Stimulated activated CD4-positive, alpha-beta T cell treated with anti-CD3 and anti-CD28 coated beads, TNF-alpha, amount 100 ng/mL, for 4 hours (primary cell): ENCODE measurements at places on chromosomes 1 and 21.

GRCh38 chr1:47411436-47411835 lies 4.6 kb upstream of the FOXE3 start:
- no peak for DNase-seq

GRCh38 chr1:235101558-235102258 lies 26.9 kb downstream of the TOMM20 start:
- no peak for DNase-seq

DNA sequence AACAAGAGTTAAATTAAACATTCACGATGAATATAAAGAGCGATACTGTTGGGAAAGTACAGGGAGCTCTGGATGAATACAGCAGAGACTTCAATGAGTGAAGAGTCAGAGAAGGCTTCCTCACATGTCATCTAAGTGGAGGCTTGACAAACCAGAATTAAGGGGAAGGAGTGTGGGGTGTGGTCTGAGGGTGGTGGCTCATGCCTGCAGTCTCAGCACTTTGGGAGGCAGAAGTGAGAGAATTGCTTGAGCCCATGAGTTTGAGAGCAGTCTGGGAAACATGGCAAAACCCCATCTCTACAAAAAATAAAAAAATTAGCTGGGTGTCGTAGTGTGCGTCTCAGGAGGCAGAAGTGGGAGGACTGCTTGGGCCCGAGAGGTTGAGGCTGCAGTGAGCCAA lies 8.7 kb downstream of the SDHB start:
- DNase-seq = no peak

DNA sequence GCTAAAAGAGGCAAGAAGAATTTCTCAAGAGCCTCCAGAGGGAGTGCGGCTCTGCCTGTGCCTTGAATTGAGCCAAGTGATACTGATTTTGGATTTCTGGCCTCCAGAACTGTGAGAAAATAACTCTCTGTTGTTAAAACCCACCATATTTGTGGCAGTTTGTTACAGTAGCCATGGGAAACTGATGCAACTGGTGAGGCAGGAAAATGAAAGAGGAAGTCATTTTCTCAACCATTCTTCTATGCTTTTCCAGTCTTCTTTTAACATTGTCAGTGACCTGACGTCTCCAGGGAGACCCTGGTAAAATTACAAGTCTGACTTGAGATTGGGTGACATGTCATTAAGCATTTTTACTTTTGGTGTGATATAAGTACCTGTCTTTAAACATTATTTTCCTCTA lies 5.8 kb downstream of the OR6P1 start:
- DNase-seq = no peak

DNA sequence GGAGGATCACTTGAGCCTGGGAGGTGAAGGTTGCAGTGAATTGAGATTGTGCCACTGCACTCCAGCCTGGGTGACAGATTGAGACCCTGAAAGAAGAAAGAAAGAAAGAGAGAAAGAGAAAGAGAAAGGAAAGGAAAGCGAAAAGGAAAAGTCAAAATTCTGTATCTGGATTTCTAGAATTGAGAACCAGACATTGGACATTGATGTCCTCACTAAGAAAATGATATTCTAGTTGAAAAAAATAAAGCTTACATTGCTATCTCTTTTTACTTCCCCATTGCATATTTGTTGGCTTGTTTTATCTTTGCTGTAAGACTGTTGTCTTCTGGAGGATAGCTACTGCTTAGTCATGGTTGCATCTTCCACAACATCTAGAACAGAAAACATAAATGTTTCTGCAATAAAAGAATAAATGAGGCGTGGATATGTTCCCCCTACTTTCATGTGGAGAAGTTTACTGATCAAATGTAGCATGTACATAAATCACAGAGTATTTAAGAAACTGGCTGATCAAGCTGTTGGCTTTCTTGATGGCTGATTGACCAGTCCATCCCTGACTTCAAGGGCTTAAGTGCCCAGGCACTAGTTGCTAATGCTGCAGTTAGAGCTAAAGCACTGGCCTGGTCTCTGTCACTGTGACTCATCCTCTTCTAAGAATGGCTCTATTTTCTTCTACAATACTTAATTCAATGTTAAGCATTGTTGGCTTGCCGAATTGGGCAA lies 17.7 kb downstream of the CD53 start:
- DNase-seq = no peak

- no peak for DNase-seq
Observed at GRCh38 chr1:54275349-54275748, 75.4 kb downstream of the MRPL37 start.

- peak; percentile 23 for DNase-seq
Observed at GRCh38 chr1:225809842-225810578, at the start of gene EPHX1. EPHX1 (plus strand) TSS chr1:225810124; CDS start chr1:225828730, 18,606 bp downstream.

DNA sequence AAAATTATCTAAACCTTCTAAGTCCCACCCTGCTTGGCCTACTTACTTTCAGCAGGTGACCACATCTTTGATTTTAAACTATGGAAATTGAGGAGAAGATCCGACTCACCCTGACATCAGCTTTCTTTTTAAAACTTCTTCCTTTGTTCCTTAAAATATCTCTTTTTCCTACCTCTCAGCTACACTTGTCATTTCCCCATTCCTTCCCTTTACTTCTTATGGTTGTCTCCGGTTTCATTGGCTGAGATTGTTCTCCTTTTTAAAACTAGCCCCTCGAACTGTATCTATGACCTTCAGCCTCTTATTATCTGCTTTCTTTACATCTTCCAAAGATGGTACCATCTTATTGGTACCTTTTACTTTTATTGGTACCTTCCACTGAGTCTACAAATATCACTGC lies 87.8 kb upstream of the NRIP1 start:
- no peak for DNase-seq

GRCh38 chr1:93111065-93111464 lies 32.0 kb downstream of the MTF2 start:
- DNase-seq = no peak

- no peak for DNase-seq
Observed at GRCh38 chr1:47894410-47895278, 102.5 kb downstream of the TRABD2B start.

DNA sequence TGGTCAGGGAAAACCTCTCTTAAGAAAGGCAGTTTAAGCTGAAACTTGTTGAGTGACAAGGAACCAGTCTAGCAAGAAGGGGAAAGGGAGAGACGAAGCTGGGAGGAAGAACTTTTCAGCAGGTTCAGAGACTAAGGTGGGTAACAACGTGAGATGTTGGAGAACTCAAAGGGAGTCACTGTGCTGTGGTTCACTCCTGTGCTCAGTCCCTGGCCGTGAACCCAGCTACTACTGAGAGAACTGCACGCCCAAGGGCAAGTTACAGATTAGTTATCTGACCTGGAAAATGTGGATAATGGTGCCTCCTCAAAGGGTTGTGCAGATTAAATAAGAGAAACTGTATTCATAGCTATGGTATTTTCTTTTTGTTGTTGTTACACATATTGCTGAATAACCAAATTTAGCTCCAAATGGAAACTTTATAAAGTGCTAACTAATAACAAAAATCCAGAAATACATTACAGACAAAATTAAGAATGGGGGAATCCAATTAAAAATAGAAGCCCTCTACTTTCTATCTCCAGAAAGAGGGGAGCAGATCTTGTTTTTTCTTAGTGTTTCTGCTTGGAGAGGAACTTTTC lies 2.9 kb downstream of the ZBTB40 start:
- no peak for DNase-seq

DNA sequence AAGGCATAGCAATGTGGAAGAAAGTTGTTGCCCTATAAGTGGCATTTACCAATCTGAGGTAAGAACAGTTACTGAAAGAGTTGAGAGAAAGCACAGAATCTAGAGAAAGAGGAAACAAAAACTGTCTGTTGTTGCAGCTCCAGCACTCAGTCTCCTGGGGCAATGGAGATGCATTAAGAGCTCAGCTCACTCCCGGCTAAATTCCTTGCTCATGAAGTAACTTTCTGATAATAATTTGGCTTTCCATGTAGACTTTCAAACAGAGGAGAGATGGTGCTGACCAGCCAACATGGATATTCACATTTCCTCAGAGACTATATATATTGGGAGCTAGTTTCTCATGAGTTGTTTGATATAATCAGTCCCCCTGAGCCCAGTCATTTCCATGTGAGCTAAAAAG lies 135.3 kb downstream of the GDAP2 start:
- no peak for DNase-seq

DNA sequence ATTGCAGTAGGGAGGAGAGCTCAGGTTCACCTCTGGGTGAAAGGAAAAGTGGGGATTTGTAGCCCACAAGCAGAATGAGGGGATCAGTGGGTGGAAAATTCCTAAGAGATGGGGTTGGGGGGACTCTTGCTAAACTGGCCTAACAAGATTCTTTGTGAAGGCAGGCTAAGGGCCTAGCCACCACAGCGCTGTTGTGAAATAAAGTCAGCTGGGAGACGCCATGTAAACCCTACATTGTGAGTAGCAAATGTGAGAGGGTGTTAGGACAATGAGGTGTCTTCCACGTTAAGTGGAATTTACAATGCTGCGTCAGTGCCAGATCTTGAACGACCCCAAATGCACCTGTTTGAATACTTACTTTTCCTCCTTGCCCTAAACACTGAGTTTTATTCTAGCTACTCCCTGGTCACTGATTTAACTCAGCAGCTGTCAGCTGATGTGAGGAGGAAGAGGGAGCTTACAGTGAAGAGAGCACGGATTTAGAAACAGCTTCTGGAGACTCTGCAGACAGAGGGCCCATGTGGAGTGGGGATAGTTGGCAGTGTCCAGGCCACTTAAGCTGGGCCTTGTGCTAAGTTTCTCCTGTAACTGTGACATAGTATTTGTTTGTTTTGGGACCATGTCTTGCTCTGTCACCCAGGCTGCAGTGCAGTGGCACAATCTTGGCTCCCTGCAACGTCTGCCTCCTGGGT lies 17.3 kb downstream of the PDPN start:
- DNase-seq = no peak

DNA sequence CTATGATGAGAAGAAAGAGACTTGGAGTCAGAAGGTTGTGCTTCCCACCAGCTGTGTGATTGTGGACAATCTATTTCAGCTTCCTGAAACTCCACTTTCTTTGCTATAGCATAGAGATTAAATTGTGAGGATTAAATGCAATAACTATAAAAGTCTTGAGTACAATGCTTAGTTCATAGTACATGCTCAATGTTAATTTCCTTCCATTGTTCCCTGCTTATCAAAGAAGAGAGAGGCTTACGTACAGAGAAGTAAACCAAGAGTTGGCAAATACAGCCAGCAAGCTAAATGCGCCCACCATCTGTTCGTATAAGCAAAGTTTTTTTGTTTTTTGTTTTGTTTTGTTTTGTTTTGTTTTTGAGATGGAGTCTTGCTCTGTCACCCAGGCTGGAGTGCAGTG lies 317.9 kb upstream of the NFIA start:
- no peak for DNase-seq

DNA sequence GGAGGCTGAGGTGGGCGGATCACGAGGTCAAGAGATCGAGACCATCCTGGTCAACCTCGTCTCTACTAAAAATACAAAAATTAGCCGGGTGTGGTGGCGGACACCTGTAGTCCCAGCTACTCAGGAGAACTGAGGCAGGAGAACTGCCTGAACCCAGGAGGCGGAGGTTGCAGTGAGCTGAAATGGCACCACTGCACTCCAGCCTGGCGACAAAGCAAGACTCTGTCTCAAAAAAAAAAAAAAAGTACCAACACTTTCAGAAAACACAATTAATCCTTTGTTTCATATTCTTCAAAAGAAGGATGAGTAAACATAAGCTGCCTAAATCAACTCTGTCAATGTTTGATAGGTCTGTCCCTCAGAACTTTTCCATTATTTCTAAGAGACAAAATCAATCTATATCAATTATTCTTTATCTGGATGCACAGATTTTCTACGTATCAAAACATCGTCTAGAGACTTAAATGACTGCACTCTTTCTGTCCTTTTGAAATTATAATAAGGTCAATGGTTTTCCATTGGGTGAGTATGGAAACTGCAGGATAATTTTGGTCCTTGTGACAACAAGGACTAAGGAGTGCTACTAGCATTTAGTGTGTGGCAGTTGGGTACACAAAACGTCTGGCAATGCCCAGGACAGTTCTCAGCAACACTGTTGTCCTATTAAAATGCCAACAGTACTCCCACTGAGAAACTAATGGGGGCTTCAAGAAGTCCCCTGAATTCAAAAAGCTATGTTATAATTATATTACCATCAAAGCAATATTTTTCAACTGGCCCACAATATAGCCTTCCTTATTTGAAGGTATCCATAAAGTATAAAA lies 40.7 kb downstream of the LPGAT1 start:
- no peak for DNase-seq

GRCh38 chr1:205246351-205247119 lies 18.8 kb downstream of the TMCC2 start:
- DNase-seq = no peak

- no peak for DNase-seq
Observed at GRCh38 chr21:26653430-26653829, 80.3 kb upstream of the CYYR1 start.

GRCh38 chr1:217327901-217328300 lies 303.0 kb downstream of the GPATCH2 start:
- no peak for DNase-seq

DNA sequence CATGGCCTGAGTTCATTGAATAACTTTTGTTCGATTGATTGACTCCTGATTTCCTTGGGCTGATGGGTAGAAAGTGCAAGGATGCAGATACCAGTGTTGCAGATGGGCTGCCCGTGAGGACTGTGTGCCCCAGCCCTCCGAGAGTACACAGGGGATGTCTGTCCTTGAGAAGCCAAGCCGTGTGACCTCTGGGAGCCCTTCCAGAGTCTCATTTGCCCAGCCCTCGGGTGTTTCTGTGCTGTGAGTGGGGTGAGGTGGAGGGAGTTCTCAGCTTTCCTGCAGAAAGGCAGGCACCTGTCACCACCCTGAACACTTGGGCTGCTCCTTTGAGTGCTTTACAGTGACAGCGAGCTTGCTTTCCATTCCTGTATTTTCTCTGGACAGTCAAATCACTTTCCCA lies 96.4 kb upstream of the CACNA1E start:
- no peak for DNase-seq

- DNase-seq = no peak
Observed at GRCh38 chr1:228207851-228208821, at the start of gene OBSCN. OBSCN (plus strand) TSS chr1:228208044; CDS start chr1:228211784, 3,740 bp downstream.

- DNase-seq = peak; percentile 33
Observed at GRCh38 chr1:212699104-212699624, 476 bp downstream of the BATF3 start.

- no peak for DNase-seq
Observed at GRCh38 chr1:243433737-243434370, 178.0 kb downstream of the SDCCAG8 start.

GRCh38 chr1:104574620-104575019 lies 824.9 kb downstream of the AMY1C start:
- no peak for DNase-seq
